NB4 (cell line): ENCODE measurements at places on chromosomes 4 and X.

GRCh38 chr4:109432696-109433095 lies 919 bp upstream of the SEC24B start:
- DNase-seq = peak; percentile 10

DNA sequence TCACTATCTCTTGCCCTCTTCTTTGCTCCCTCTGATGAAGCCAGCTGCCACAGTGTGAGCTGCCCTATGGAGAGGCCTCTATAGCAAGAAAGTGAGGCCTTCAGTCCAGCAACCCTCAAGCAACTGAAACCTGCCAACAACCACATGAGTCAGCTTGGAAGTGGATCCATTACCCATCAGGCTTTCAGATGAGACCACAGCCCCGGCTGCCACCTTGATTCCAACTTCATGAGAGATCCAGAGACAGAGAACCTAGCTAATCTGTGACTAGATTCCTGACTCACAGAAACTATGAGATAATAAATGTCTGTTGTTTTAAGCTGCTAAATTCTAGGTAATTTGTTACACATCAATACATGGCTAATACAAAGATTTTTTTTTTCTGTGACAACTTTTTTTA lies 20.4 kb upstream of the WAS start:
- DNase-seq = no peak

- no peak for DNase-seq
Observed at GRCh38 chr4:5592272-5592671, 116.1 kb downstream of the EVC2 start.

GRCh38 chrX:11138498-11139390 lies 27.6 kb downstream of the HCCS start:
- no peak for DNase-seq

DNA sequence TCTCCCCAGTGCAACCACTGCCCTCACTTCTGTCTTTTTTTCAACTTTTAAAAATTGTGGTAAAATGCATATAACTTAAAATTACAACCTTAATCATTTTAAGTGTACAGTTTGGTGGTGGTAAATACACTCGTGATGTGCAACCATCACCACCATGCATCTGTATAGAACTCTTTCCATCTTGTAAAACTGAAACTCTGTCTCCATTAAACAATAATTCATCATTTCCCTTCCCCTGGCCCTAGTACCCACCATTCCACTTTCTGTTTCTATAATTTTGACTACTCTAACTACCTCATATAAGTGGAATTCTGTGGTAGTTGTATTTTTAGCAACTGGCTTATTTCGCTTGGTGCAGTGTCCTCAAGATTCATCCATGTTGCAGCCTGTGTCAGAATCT lies 6.8 kb upstream of the CTBP1 start:
- DNase-seq = no peak

DNA sequence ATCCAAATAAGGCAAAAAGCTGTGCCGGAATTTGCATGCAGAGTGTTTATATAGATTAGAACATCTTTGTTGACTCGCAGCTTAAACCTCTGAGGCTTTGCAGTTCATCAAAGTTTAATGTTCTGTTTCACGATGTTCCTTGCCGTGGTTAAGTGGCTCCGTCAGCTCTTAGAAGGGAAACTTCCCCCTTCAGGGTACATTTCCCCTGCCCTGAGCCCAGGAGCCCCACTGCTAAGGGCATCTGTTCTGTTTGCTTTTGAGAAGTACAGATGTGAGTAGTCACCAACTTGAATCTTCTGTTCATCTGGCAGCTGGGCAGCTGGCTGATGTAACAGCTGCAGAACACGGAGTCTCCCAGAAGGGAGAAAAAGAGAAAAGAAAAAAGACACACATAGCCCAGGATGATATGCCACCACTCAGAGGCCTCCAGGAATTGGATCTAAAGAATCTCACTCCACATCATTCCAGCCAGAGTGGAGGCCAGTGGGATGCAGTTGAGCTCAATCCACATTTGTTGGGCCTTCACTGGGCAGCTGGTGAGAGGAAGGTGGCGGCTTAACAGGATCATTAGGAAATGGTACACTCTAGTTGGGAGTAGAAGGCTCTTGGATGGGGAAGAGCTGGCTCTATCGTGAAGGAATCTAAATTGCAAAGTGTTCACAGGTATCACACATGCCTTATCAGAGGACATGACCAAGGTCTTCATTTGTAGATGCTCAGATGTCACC lies 178.7 kb upstream of the RBPJ start:
- DNase-seq = peak; percentile 58

- no peak for DNase-seq
Observed at GRCh38 chr4:128384765-128385598, 97.4 kb upstream of the PGRMC2 start.

GRCh38 chr4:177938226-177938625 lies 496.0 kb upstream of the AGA start:
- no peak for DNase-seq

- no peak for DNase-seq
Observed at GRCh38 chrX:10828036-10828435, 207.7 kb upstream of the MID1 start.

DNA sequence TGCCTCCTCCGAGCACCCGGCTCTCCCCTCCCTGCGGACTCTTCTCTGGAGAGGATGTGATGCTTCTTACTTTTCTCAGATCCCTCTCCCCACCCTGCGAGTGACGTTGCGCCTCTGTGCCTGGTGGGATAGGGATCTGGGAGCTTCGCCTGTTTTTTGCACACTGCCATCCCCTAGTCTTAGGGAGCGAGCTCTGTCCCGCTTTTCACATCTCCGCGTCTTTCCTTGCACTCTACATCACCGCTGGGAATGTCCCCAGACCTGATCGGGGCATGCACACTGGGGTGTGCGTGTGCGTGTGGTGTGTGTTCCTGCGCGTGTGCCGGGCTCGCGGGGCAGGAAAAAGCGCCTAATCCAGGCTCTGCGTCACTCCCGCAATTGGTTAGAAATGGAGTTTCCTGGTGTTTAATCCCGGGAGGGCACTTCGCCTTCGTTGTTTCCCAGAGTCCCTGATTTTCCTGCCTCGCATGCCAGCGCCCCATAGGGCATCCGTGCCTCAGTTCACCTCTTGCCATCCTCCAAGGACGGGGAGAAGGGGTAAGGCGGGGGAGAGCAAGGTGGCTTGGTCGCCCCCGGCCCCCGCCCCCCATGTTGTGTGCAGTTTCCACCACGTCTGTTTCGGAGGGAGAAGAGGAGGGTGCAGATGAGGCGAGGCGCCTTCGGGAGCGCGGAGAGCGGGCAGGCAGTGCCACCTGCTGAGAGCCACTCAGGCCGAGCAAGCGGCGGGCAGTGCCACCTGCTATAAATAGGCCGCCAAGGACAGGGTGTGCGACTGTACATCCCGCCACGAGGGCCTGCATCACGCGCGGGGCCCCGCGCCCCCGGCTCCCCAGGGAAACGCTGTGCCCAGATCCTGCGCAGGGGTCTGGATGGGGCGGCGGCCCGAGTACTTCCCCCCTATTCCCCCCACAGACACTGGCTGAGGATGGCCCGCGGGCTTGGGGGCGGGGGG lies 759 bp upstream of the TBC1D1 start:
- no peak for DNase-seq

GRCh38 chr4:1579901-1580691 lies 104.0 kb downstream of the FAM53A start:
- peak; percentile 96 for DNase-seq

GRCh38 chr4:41060352-41061334 lies 153.7 kb downstream of the APBB2 start:
- DNase-seq = no peak

- DNase-seq = peak; percentile 66
Observed at GRCh38 chr4:3677748-3678070, 88.5 kb upstream of the ADRA2C start.

DNA sequence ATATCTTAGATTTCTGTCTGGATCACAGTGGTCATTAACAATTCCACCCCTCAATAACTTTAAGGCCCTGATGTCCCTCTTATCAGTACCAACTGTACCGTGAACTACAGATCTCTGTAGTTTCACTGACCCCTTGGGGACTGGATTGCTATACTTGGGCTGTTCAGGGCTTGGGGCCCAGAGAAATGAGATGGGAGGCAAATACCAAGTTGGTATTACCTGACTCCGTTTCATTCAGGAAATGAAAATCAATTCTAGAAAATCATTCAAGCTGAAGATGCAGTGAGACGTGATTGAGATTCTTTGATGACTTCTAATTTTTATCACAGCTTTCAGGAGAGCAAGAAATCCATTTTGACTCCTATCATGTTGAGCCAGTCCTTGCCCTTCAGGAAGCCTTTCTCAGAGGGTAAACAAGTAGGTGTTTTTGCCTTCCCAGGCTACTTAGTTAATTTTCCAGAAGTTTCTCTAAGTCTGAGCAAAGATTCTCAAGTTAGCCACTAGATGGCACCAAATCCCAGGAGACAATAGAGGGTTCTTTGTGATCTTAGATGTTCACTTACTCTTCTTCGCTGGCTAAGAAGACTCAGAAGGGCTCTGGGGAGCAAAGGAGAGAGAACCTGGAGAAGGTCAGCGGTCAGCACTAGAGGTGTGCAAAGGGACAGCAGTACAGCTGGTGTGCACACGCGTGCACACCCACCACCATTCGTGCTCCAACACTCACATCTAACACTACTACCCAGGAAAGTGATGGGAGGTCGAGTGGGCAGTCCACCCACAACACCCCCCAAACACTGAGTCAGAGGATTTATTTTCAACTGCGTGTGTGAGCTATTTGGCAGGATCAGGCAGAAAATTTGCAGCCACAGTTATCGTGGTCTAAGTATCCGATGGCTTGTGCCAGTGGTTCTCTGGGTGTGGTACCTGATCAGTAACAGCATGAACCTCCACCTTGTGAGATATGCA lies 7.4 kb downstream of the HNRNPH2 start:
- DNase-seq = peak; percentile 77

DNA sequence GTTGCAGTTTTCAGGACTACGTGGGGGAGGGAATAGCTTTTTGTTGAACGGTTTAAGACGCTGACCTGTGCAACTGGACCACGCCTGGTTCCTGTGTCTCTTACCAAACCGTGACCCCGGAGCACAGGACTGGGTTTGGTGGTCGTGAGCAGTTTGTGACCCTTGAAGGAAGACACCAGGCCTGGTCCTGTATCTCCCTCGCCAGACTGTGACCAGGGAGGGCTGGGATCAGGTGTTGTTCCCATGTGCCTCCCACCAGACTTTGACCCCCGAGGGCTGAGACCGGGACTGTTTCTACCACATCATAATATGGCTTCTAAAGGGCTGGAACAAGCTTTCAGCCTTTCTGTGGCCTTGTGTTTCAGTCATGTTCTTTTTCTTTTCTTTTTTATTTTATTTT lies 683 bp downstream of the EBP start:
- DNase-seq = no peak

DNA sequence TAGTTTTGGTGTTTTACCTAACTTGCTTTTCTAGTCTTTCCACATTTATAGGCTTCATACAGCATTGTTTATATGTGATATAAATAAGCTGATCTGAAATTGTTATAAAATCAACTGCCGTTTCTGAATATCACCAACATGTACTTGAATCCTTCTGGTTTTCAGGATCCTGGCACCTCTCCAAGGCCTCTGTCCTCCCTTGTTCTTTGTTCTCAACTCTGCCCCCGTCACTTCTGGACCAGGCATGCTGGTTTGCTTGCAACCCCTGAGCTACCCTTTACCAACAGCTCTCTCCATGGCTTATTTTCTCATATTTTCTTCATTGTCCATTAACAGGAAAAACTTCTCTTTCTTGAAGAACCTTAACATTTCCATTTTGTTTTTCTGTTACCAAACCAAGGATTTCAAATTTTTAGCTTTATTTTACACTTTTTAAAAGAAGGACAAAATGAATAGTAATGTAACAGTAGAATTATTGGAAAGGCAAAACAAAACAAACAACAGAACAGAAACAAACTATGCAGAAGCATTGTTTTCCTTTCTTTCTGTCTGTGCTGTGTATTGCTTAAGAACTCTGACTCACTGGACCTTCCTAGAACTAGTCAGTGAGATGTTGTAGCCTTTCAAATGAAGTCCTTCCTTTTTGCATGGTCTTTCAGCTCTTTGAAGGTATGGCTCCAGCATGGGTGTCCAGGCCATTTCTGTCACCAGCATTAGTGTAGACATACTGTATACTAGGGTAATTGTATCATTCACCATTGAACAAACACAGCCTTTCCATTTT lies 44.8 kb downstream of the BANK1 start:
- peak; percentile 47 for DNase-seq

- DNase-seq = no peak
Observed at GRCh38 chr4:169042608-169043007, 32.6 kb upstream of the CBR4 start.

- DNase-seq = no peak
Observed at GRCh38 chr4:156388826-156389225, 435.2 kb upstream of the CTSO start.

- DNase-seq = peak; percentile 43
Observed at GRCh38 chr4:85127653-85128052, 161.2 kb upstream of the WDFY3 start.

- DNase-seq = no peak
Observed at GRCh38 chr4:19880206-19880605, 371.5 kb upstream of the SLIT2 start.

- DNase-seq = no peak
Observed at GRCh38 chrX:12979616-12980015, 4.7 kb downstream of the TMSB4X start.

- DNase-seq = no peak
Observed at GRCh38 chr4:41575665-41576064, 37.7 kb downstream of the LIMCH1 start.

- no peak for DNase-seq
Observed at GRCh38 chr4:99536848-99537247, 26.0 kb downstream of the C4orf17 start.

DNA sequence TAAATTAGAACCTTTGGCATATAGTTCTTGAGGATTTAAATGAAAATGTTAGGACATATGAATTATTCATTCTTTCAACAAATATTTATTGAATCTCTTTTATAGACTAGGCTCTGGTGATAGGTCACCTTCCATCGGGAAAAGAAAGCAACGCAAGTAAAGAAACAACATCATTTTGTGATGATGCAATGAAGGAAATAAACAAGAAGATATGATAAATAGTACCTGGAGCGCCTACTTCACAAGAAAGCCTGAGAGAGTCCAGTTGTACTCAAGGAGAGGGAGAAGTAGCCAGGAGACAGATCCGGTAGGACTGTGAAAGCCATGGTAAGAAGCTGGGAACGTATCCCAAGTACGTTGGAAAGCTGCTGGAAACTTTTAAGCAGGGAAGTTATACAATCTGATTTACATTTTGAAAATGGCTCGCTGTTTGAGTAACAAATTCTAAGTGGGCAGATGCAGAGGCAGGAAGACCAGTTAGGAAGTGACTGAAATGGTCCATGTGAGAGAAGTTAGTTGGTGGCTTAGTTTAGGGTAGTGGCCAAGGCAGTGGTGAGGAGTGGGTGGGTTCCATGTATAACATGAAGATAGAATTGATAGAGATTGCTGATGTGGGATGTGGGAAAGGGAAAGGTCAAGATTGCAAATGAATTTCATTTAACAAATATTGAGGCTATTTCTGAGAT lies 17.7 kb upstream of the CPE start:
- DNase-seq = no peak

DNA sequence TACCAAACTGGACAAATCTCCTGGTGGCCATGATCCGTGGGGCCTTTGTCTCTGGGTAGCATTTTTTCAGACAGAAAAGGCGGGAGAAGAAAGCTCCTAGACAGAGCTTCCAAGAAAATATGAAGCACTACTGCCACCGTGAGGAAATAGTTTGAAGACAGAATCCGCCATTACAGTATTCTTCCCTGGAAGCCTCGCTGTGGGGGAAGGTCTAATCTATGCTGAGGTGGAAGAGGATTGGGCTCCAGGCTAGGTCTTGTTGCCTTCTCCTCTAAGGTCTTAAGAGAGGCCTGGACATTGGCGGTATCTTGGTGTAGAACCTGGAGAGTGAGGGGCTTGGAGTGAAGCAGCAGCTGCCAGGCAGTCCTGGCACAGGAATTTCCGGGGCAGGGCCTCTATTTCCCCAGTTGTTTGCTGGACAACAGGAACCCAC lies 218.9 kb downstream of the OR13H1 start:
- DNase-seq = no peak

- peak; percentile 96 for DNase-seq
Observed at GRCh38 chr4:13544606-13545393, 492 bp upstream of the NKX3-2 start.
